ENCODE measurements at places on chromosomes 2 and 18. TPM values are rescaled to one million over a fixed set of nuclear protein-coding genes. Genes with fewer than 3 reads are reported as not detected.

FBXO15 gene
- not detected for total RNA-seq

SRD5A2 gene
- 0.31 TPM for total RNA-seq

DNA sequence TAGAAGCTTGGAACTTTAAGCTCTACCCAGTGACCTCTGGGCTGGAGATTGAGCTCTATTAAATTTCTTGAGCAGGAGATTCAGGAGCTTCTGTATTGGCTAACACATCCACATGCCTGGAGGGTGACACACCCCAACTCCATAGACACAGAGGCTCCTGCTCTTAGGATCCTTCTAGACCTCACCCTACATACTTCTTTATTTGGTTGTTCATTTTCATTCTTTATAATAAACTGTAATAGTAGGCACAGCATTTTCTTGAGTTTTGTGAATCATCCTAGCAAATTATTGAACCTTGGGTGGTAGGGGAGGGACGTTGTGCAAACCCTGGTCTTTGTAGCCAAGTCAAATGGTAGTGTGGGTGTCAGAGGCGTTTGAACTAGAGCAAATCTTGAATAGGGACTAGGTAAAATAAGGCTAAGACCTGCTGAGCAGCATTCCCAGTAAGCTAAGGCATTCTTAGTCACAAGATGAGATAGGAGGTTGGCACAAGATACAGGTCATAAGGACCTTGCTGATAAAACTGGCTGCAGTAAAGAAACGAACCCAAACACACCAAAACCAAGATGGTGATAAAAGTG, 323.8 kb upstream of the GALNT5 start:
- H3K27ac ChIP-seq: no peak overlapping the region
- no peaks in the 10 kb centered on the region for H3K4me1 ChIP-seq
- no peaks in the 10 kb centered on the region for H3K27me3 ChIP-seq

DNA sequence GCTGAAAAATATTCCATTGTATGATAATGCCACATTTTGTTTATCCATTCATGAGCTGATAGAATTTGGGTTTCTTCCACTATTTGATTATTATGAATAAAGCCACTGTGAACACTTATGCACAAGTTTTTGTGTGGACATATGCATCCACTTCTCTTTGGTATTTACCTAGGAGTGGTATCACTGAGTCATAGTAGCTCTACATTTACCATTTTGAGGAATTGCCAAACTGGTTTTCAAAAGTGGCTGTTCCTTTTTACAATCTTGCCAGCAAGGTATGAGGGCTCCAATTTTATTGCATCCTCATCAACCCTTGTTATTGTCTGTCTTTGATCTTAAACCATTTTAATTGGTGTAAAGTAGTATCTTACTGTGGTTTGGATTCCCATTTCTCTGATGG, 13.3 kb upstream of the EHBP1 start:
- DNase-seq: no peak
- H3K27ac ChIP-seq: no peak overlapping the region

- H3K4me1 ChIP-seq: peaks cover 10% of the 10 kb centered on the region
- H3K27ac ChIP-seq: no peak overlapping the region
- DNase-seq: no peak
- no peak overlapping the region for H3K4me3 ChIP-seq
- H3K36me3 ChIP-seq: no peaks in the 10 kb centered on the region
Observed at GRCh38 chr2:85909005-85909404, 20.2 kb upstream of the ST3GAL5 start.

Data from gastrocnemius medialis (tissue), 4 donors.